ENCODE measurements at places on chromosomes 7 and 10.

GRCh38 chr7:134783294-134784069, 4.0 kb downstream of the CALD1 start:
- no peak for DNase-seq

- no peak for DNase-seq
These were observed 36.5 kb downstream of the IL15RA start for GRCh38 chr10:5940807-5941218.

GRCh38 chr7:73312831-73313520, 4.3 kb upstream of the NSUN5 start:
- DNase-seq = no peak

GRCh38 chr10:110069502-110069982, 61.8 kb downstream of the ADD3 start:
- DNase-seq = no peak

DNA sequence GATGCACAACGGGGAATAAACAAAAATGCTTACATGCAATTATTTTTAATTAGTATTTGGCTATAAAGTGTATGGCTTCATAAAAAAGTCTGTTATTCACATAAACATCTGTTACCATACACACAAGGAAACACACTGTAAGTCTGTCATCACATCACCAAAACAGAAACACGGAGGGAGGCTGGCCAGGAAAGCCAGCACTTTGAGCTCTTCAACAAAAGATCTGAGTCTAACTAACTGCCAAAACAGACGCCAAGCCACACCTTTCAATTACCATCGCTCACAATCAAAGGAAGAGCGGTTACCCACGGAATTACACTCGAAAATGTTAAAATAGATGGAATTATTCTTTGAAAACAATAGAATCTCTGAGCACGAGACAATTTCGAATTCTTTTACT, 49.2 kb upstream of the MGMT start:
- DNase-seq = no peak

DNA sequence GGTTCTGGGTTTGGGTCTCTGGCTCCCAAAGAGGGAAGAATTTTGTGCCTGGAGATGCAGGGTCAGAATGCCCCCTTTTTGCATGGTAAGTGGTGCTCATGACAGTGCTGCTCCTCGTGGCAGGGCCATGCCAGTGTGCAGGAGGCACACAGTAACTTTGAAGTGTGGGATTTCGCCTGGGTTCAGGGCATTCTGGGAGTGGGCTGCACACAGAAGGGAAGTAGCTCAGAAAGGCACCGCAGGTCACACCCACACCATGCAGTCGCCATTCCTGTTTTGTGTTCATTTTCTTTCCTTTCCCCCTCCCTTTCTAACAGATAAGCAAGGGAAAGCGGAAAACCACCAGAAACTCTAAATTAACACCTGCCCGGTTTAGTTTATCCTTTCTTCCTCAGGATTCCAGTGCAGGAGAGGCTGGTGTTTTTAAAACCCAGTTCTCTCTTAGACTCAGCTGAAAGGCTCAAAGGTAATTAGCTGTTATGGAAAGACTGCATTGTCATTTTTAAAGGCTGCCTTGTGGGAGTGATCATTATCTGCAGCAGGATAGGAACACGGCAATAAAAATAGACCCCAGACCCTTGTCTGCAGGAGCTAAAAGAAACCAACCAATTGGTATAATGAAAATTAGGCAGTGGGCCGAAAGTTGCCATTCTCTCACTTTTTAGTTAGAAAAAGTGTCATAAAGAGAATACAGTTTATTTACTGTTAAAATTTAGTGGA, 50.2 kb downstream of the EEPD1 start:
- no peak for DNase-seq

DNA sequence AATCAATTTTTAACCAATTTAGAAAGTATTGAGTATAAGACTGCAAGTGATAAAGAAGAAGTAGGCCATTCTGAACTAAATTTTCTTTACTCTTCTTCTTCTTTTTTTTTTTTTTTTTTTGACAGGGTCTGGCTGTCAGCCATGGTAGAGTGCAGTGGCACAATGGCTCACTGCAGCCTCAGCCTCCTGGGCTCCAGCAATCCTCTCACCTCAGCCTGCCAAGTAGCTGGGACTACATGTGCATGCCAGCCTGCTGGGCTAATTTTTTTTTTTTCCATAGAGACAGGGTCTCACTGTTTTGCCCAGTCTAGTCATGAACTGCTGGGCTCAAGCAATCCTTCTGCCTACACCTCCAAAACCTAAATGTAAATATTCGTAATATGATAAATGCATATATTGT, 63.2 kb downstream of the DGKB start:
- no peak for DNase-seq

DNA sequence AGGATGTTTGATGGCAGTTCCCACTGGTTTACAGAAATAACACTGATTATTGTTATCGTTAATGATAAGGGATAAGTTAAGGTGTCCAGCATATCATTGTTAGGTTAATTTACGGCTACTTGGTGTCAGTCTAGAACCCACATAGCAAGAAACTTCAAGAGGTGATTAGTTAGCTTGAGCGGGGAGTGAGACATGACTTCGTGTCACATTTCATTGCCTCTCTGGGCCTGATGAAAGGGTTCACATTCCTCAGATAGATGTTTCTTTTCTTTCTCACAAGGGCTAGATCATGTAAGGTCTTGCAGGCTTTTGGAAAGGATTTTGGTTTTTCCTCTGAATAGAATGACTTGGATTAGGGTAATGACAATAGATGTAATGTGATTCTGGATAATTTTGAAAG, 26.7 kb downstream of the WAC start:
- DNase-seq = no peak

- no peak for DNase-seq
These were observed 115.0 kb upstream of the KIF5B start for GRCh38 chr10:32171204-32171603.

DNA sequence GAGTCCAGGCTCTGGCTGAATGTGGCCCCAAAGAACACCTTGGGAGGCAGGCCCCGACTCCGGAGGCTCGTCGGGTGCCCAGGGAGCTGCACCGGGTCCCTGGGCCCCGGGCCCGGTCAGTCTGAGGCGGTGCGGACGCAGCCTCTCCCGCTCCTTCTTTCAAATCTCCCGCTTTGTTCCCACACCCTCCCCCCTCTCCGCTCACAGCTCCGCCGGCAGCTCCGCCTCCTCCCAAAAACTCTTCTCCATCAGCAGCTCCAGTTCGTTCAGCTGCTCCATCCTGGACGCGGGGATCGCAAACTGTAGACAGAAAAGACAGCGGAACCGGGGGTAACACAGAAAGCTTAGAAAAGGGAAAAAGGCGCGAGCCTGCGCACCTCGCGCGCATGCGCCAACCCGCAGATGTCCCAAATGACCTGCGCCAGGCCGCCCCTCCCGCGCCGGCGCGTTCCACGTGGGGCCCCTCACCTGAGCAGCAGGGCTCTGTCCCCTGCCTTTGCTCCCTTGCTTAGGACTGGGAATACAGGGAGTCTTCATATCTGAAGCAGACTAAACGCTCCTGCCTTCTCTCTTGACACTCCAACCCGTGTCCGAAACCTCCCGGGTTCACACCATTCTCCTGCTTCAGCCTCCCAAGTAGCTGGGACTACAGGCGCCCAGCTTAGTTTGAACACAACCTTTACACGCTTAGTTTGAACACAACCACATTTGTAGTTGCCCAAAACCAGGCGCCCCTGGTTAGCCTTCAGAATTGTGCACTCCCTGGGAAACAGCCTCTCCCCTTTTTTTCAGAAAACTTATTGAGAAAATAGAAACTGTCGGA, at the start of gene DNA2:
TSS of gene DNA2 (minus strand) at position 388 of the 823 bp plus-strand sequence. CDS start at position 279, 109 bp downstream.
- DNase-seq = peak; percentile 57

DNA sequence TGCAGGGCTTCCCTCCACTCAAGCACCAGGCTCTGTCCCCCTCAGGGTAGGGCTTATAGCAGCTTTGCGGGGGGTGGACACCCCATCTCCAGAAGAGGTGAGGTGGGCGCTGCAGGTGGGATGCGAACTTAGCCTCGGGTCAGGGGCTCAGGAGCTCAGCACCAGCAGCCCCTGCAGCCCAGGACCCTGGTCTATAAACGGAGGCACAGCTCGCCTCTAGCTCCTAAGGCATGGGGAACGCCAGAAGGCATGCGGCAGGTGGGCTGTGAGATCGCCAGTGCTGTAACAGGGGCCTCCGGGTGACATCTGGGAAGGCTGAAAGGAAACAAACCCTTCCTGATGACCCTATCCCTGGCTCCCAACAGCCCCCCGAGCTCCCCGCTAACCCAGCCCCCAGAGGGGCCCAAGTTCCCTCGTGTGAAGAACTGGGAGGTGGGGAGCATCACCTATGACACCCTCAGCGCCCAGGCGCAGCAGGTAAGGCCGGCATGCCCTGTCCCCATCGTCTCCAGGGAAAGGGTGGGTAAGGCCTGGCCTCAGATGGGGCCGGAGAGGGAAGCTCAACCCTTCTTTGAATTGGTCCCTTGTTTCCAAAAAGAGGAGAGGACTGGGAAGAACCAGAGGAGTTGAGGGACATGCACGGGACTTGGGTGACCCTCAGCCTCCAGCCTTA, 4.2 kb downstream of the NOS3 start:
- DNase-seq = no peak

DNA sequence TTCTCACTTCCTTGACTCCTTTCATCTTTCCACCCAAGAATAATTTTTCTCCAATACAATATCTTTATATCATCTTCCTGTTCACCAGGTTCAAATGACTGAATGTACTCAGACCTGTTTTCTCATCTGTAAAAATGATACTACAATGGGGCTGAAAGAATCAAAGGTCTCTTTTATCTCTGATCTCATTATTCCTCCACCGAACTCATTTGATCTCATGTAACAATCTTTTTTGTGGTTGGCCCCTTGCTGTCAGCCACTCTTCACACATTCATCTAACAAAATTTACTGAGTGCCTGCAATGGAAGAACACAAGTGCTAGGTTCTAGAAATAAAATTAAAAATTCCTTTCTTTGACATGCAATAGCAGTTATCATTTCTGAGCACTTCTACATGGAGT, 65.0 kb downstream of the GRM8 start:
- no peak for DNase-seq

DNA sequence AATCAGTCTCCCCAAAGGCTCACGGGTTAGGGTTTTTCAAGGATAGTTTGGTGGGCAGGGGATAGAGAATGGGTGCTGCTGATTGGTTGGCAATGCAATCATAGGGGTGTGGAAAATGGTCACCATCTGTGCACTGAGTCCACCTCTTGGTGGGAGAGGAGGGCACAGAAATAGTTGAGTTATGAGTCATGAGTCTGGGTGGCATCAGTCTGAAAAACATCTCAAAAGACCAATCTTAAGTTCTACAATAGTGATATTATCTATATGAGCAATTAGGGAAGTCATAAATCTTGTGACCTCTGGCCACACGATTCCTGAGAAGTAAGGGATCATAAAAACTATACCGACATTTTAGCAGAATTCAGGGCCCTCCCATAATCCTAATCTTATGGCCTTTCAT, 62.7 kb downstream of the LGI1 start:
- DNase-seq = no peak

DNA sequence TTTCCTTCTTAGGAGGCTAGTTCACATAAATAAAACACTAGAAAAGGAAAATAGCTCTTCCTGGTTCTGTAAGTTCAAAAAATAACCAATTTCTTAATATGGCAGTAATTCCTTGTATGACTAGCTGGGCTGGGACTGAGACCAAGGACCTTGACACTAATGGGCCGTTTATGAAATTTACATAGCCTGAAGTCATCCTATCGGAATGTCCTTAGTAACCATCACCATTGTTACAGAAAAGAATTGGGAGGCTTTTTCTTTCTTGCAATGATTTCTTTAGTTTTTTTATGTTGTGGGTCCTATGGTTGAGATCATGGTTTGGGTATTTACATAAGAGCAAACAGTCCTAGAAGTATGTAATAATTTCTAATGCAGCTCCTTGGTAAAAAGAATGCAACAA, 87.1 kb upstream of the HDAC9 start:
- DNase-seq = no peak

DNA sequence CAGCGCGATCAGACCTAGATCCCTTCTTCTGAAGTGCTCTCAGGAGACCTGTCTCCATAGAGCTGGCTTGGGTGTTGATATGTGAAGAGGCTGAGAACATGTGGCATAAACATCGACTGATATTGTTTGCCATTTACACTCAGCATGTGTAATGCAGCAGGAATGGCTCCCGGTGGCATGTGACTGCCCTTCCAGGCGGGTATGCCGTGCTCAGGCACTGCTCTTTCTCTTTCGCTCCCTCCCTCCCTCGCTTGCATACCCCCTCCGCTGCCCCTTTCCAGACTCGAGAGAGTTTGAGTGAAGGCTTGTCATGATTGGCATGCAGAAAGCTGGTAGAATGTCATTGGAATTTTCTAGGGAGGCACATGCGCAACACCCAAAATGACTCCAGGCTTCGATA, 107.3 kb upstream of the PDCD4 start:
- no peak for DNase-seq

GRCh38 chr10:44020322-44021111, 364.4 kb downstream of the CXCL12 start:
- DNase-seq = no peak

DNA sequence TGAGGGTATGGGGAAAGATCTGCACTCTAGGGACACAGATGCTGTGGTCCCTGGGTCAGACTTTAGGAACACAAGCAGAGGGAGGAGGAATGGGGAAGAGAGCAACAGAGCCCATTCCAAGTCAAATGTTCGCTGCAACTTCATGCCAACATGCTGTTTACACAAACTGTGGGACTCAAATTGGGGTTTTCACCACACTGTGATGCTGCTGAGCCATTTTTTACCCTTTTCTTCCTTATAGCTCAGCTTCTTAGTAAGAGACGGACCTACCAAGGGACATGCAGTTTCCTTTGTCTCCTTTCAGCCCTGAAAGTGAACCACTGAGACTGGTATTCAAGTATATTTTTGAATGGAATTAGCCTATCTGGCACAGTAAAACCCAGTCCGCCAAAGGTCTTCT, 64.3 kb upstream of the AGK start:
- DNase-seq = no peak

DNA sequence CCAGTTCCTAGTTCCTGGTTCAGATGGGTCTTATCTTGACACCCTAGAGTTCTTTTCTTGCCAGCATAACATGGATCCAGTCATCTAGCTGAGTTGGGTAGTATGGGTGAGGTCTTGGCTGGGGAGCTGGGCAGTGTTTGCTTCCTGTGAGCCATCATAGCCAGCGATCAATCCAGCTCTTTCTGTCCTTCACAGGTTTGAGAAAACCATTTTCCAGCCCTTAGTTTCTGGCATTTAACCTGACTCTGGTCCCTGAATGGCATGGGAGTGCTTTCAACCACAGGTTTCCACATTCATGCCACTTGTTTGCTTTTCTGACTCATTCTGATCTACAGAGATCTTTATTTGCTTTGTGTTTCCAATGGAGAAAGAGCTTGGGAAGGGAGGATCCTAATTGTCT, 8.6 kb downstream of the SLC13A1 start:
- no peak for DNase-seq

- DNase-seq = no peak
These were observed at the start of gene DENND2A for GRCh38 chr7:140640727-140641523. TSS of gene DENND2A (minus strand) at chr7:140640813. CDS start at chr7:140602397, 38,416 bp downstream.

- DNase-seq = no peak
These were observed 89.9 kb downstream of the WDFY4 start for GRCh38 chr10:48774416-48775205.

DNA sequence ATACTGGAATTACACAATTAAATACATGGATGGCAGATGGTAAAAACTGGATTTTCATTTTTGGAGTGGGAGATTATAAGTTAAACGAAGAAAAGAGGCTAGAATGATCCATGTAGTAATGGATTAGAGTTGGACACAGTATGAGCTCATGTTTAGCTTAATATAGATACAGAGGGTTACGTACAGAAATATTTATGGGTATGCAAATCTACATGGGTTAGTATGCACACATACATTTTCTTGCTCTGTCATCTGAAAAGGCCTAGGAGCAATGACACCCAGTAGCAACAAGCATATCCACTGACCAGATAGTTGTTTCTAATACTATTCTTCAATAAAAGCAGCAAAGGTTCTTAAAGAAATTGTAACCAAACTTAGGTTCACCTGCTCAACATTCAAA, 366.4 kb downstream of the SEMA3D start:
- DNase-seq = no peak

All from stimulated activated CD4-positive, alpha-beta T cell treated with anti-CD3 and anti-CD28 coated beads, TNF-alpha, amount 100 ng/mL, for 4 hours (primary cell).